ENCODE measurements at places on chromosomes 5 and 9.

DNA sequence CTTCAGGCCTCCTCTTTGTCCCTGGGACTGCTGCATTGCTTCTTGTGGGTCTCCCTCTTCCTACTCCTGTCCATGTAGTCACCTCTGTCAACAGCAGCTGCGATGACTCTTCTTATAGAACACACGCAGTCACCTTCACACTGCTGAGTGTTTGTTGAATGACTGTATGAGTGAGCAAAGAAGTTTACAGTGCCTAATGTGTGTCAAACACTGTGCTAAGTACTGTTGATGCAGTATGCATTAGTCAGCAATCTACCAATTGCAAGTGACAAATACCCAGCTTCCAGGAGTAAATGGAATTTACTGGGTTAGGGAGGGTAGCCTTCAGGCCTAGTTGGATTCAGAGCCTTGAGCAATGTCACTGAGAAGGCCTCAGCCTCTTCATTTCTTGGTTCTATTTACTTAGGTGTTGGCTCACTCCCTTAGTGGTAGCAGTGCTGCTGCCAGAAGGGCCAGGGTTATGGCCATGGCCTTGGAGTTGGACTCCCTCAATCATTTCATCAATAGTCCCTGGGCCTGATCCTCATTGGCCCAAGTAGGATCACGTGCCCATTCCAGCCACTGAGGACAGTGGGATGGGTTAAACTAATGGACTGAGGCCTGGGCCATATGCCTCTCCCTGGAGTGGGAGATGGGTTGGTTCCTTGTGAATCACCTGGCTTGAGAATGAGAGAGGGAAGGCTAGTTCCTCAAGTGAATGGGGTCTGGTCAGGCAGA is 93.5 kb downstream of the RGS3 start:
- DNase-seq: no peak

DNA sequence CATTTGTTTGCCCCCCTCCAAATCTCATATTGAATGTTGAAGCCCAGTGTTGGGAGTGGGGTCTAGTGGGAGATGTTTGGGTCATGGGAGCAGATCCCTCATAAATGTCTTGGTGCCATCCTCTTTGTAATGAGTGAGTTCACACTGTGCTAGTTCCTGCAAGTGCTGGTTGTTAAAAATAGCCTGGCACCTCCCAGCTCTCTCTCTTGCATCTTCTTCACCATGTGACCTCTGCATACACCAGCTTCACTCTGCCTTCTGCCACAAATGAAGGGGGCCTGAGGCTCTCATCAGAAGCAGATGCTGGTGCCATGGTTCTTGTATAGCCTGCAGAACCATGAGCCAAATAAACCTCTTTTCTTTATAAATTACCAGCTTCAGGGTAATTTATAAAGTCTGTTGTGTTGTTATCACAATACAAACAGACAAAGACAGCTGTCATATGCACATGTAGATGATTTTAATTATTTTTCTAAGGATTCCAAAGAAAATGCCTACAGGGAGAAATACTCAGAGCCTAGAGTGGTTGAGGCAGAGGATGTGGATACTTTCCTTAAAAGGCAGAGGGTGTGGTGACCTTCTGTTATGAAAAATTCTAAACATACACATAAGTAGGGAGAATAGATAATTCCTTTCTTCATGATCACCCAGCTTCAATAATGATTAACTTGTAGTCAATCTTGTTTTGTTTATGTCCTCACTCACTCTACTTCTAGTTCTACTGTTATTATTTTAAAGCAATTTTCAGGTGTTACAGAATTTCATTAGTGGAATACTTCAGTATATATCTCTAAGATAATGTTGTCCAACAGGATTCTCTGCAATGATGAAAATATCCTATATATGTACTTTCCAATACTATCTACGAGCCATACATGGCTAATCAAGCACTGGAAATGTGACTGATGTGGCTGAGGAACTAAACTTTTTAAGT is 75.1 kb upstream of the RANBP6 start:
- DNase-seq: no peak

GRCh38 chr5:73903169-73903568 is 277.2 kb downstream of the ARHGEF28 start:
- no peak for DNase-seq

GRCh38 chr5:160088805-160089204 is 30.4 kb downstream of the PWWP2A start:
- no peak for DNase-seq

- DNase-seq: no peak
These were observed 1.1 kb downstream of the PDCD1LG2 start for GRCh38 chr9:5511476-5511875.

- DNase-seq: no peak
These were observed 7.5 kb downstream of the CD74 start for GRCh38 chr5:150404941-150405816.

- DNase-seq: no peak
These were observed 44.4 kb downstream of the CAST start for GRCh38 chr5:96706433-96707111.

DNA sequence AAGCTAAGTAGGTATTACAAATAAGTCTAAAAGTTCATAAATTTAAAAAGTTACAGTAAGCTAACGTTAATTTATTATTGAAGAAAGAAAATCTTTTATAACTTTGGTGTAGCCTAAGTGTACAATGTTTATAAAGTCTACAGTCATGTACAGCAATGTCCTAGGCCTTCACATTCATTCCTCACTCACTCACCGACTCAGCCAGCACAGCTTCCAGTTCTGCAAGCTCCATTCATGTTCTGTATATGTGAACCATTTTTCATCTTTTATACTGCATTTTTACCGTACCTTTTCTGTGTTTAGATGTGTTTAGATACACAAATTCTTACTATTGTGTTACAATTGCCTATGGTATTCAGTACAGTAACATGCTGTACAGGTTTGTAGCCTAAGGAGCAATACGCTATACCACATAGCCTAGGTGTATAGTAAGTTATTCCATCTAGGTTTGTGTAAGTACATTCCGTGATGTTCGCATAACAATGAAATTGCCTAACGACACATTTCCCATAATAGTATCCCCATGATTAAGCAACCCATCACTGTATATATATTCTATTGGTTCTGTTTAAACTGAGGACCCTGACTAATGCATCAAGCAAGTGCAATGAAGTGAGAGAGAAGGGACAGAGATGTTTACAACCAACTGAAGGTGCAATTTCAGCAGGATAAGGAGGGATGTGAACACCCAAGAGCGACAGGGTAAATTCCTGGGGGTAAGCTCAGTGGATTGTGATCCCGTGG is 88.9 kb upstream of the TRIO start:
- no peak for DNase-seq

DNA sequence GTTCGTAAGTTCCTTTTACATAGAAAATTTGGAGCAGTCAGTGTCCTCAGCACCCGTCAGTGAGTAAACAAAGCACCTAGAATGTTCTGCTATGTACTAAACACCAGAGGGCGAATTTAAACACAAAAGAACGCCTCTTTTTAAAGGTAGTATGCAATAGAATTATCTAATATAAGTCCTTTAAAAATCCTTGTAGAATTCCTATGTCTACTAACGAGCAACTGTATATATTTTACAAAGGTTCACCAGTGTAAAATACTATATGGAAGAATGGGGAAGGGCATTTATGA is 499 bp upstream of the TMEM232 start:
- no peak for DNase-seq

DNA sequence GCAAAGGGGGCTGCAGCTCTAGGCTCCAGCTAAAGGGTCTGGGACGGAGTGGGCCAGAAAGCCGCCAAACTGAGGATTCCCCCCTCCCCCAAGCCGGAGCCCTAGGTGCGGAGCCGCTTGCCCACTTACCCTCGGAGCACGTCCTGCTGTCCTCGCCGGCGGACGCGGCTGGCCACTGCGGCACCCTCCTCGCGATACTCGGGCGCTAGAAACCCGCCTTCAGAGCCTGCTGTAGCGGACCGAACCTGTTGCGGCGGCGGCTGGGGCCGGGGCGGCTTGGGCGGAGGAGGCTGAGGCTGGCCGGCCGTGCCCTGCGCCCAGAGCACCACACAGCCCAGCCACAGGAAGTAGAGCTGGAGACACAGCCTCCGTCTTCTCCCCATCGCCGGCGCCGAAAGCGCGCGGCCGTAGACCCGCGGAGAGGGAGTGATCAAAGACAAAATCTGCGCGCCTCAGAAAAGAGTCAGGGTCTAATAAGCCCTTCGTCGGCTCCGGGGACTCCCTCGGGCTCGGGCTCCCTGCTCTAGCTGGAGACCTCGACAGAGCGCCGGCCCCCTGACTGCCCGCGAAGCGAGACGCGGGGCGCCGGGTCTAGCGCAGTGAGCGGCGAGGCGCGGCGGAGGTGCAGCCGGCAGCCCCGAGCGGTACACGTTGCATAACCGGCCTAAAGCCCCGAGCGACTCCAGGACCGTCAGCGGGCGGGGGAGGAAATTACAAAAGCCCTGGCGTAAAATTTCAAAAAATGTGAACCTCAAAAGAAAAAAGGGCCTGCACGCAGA is 635 bp downstream of the FBN2 start:
- DNase-seq: no peak

DNA sequence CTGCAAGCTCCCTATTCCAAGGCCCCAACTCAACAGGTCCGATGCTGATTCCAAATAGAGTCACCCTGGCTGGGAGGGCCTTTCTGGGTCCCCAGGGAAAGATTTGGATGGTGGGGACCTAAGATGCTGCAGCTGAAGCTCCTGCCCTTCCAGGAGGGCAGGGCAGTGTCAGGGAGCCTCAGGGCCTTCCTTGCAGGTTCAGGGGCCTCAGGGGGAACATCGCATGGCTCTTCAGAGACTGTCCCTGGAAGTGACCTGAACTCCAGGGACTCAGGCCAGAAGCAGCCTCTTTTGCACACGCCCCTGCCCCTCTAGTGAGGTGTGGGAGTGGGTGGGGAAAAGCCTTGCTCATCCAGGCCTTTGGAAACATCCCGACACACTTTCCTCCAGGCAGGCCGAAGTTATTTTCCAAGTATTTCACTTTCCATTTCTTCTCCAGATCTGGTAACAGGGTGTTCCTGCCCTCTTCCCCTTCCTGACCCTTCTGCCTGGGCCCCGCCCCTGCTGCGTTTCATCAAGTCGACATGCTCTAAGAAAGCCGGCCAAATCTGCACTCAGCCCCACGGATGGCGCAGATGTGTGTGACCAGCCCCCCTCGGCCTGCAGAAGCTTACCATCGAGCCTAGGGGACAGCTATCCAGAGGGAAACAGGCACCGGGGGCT is 159.5 kb downstream of the FGF18 start:
- no peak for DNase-seq

DNA sequence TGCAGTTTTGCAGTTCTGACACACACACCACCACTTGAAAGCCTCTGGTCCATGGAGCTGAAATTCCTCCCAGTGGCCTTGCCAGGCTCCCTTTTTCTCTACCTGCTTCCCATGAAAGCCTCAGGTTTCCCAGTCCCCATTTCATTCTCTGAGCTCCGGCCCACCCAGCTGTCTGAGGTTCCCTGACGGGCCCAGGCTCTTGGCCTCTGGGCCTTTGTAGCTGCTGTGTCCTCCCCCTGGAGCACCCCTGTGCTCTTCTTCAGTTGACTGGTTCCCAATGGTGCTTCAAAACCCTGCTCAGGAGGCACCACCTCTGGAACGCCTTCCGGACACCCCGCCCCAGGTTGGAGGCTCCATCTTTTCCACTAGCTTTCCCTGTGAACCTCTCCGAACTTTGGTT is 155.9 kb upstream of the SHB start:
- DNase-seq: no peak

DNA sequence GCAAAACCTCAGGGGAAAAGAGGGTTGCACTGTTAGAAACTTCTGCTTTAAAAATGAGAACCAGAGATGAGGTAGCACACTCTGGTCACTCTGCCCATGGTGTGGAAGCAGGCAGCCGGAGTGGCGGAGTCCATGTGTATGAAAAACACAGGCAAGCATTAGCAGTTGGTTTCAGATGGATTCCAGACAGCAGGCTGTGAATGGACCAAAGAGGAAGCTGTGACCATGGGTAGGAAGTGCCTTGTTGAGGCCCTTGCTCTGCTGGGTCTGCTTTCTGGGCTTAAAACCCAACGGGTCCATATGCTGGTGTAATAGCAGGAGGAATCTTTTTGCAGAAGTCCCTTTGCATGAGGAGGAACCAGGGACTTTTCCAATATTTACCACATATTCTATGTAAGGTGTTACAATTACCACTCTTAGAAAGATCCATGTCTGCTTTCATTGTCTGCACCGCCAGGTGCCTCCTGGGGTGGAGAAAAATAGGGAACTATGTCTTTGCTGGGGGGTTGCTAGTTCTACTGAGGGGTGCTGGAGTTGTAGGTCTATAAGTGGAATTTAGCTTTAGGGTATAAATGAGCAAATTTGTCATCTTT is 77.0 kb downstream of the ANKRD55 start:
- no peak for DNase-seq

DNA sequence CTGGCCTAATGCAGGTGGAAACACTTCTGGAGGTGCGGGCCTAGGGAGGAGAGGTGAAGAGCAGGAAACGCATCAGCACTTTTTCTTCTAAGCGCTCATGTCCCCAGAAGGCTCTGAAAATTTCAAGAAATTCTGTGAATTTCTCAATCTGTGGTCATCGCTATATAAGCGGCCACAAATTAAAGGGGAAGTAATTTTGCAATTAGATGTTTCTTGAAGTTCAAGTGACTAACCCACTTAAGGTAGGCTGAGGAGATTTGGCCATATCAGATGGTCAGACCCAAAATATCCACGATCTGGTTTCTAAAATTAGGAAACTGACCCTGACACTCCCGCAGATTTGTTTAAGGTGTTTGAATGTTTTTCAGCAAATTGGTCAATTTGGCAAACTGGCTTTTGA is 16.6 kb upstream of the HMGCR start:
- no peak for DNase-seq

DNA sequence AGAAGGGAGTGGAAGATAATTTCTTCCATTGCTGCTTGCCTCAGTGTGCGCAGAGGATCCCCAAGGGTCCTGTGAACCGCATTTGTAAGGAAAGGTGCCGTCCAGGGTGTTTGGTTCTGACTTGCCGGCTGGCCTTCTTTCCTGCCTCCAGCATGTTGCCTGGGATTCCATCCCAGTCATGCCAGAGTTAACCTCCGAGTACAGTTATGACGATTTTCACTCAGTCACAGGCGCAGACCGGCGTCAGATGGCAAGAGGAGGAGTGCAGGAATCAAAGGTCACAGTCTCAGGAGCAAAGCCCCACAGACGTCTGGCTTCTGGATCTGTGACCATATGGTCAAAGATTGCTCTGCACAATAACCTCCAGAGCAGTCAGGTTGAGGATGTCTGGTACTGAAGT is 5.9 kb upstream of the GADD45G start:
- no peak for DNase-seq

Measured in GOT3 (cell line).